ENCODE measurements at places on chromosomes 11 and 22.

GRCh38 chr22:35341090-35341874, 39.6 kb upstream of the HMOX1 start:
- DNase-seq, result no peak

DNA sequence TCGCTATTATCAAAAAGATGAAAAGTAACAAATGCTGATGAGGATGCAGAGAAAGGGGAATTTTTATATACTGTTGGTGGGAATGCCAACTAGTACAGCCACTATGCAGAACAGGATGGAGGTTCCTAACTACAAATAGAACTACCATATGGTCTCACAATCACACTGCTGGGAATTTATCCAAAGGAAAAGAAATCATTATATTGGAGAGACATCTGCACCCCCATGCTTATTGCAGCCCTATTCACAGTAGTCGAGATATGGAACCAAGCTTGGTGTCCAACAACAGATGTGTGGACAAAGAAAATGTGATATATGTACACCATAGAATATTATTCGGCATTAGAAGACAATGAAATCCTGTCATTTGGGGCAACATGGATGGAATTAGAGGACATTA, 19.6 kb upstream of the POU2AF2 start:
- no peak for DNase-seq

- DNase-seq, result peak; percentile 97
Measured at GRCh38 chr11:102760344-102761035, 19.9 kb downstream of the MMP10 start.

DNA sequence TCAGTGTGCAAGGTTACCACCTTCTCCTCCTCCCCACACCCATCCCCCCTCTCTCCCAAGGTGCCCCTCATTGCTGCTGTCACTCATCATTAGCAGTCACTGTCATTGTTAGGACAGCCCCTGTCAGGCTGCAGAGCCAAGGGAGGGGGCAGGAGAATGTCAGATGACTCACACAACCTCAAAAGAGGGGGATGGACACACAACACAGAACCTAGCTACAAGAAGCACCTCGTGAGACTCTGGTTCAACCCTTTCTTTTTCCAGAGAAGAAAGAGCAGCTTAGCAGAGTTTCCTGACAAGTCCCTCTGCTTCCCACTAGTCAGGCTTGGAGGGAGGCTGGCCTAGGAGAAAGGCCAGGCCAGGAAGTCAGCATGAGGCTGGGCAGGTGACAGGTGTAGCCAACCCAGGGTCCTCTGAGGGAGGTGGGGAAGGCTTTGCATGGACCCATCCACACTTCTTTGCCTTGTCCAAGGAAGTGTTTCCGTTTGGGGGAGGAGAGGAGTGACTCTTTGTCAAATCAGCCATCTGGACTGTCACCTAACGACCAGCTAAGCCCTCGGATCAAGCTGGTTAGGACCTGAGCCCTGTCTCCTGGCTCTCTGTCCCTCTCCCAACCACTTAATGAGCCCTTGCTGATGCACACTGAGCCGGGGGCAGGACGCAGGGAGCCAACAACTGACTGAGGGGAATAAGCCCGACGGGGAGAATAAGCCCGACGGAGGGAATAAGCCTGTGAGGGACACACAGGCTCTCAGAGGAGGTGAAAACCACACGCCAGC, 18.3 kb downstream of the ADORA2A start:
- no peak for DNase-seq

DNA sequence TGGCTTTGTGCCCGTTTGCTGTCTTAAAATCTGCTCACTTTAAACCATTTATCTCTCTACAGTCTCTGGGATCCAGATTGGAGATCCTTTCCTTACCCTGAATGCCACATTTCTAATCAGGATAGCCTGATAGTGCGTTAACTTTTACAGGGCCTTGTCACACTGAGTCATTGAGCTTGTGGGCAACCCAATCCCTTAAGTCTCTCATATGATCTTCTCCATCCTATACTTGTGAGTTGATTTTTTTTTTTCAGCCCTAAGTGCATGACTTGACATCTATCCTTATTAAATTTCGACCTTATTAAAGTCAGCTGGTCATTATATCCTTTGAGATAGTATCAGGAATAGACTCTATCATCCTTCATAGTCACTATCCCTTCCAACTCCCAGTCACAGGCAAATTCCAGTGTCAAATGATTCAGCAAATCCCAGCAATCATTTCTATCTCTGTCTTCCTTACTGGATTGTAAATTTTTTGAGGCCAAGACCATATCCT, 57.7 kb downstream of the TEAD1 start:
- DNase-seq, result peak; percentile 52

GRCh38 chr11:134433806-134434205, 21.8 kb upstream of the B3GAT1 start:
- DNase-seq, result no peak

DNA sequence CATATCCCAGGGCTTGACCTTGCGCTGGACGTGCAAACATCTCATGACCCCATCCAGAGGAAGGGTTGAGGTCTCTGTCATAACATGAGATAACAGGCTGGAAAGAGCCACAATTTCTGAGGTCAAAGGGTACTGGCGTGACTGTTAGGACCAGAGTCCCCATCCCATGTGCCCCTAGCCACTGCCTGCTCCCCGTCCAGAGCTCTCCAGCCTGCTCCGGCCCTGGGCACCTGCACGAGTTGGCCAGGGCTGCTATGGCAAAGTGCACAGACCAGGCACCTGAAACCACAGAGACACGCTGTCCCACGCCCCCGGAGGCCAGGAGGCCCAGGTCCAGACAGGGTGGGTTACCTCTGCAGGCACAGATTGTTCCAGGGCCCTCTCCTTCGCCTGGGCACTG, 58.9 kb downstream of the SHANK2 start:
- no peak for DNase-seq

- DNase-seq, result peak; percentile 47
Measured at GRCh38 chr22:41009222-41009948, 58.2 kb downstream of the RBX1 start.

GRCh38 chr11:2701898-2702434, 2.2 kb upstream of the KCNQ1OT1 start:
- no peak for DNase-seq

- no peak for DNase-seq
Measured at GRCh38 chr11:18288911-18289310, 22.8 kb downstream of the SAA1 start.

- no peak for DNase-seq
Measured at GRCh38 chr11:1149545-1149944, 8.2 kb upstream of the MUC5AC start.

GRCh38 chr11:13012056-13012661, 3.0 kb downstream of the RASSF10 start:
- DNase-seq, result no peak

DNA sequence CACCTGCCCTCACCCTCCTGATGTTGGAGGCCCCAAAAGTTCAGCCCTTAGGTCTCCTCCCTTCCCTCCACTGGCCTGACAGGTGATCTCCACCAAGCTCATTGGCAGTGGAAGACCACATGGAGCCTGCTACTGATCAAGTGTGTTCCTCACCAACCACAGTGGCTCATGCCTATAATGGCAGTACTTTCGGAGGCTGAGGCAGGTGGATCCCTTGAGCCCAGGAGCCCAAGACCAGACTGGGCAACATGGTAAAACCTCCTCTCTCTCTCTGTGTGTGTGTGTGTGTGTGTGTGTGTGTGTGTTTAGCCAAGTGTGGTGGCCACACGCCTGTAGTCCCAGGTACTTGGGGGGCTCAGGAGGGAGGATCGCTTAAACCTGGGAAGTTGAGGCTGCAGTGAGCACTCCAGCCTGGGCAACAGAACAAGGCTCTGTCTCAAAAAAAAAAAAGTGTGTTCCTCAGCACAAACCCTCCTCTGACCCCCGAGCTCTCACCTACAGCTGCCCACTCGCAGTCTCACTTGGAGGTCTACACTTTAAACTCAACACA, 4.3 kb upstream of the YPEL1 start:
- no peak for DNase-seq

DNA sequence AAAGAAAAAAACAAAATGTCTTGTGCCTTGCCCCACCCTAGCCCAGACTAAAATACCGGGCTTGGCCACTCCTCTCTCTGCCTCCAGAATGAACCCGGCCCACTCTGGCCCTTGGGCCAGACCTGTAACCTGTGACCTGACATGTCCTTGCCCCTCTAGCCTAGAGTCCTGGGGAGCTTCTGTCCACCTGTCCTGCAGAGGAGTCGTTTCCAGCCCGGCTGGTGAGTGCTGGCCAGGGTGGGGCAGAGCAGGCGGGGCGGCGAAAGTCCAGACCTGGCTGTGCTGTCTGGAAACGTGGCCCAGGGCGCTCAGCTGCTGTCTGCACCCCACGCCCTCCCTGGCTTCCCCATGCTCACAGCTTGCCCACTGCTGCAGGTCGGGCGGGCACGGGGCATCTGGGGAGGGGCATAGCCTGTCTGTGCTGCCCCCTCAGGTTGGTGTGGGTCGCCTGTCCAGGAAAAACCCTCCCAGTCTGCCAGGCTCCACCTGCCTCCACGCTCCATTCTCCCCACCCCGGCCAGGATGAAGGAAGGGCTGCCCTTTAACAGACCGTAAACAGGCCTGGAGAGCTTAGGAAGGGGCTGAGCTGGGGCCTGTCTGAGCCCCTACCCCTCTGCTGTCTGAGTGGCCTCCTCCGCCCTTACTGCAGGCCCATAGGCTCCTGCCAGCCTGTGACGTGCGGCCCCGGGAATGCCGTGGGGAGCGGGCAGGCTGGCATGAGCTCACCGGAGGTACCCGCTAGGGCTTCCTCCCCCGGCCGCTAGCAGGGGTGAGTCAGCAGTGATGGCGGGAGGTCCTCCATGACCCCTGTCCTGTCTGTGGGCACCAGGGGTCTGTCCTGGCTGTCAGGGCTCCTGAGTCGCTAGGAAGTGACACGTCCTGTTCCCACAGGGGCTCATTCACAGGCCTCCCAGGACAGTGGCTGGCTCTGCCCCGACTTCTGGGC, 1.9 kb downstream of the CD151 start:
- DNase-seq, result peak; percentile 54

GRCh38 chr22:47030143-47030661, 267.8 kb downstream of the TBC1D22A start:
- no peak for DNase-seq

- DNase-seq, result no peak
Measured at GRCh38 chr11:128469220-128469619, 118.1 kb downstream of the ETS1 start.

DNA sequence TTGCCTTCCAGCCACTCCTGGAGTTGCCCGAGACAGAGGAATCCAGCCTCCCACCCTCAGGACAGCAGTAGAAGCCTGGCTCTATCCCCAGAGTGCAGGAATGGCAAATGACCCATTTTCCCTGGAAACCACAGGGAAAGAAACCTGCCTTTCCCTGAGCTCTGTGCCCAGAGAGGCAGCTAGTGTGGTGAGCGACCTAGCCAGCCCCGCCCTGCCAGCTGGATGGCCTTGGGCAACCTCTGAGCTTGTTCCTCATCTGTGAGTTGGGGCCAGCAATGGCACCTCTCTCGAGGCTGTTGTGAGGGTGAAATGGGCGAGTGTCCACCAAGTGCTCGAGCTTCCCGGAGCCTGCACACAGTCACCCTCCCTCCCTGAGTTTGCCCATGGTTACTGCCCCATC, 3.7 kb downstream of the OMP start:
- no peak for DNase-seq

DNA sequence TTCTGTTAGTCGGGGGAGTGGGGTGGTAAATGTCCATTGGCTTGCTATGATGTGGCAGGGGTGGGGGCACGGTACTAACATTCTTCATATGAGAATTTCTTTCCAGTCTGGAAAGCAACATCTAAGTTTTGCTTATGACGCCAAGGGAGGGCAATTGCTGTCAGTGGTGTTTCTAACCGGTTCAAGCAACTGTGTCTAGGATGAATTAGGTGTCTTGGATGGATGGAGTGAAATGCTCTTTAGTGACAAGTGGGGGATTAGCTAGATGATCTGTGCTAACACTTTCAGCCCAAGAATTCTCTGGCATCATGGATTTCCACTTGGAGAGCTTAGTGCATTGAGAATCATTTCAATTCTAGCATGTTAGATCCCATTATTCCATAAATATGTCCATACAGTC, 262.6 kb upstream of the SORL1-AS1 start:
- peak; percentile 22 for DNase-seq
